ENCODE measurements at places on chromosomes 4 and X.

DNA sequence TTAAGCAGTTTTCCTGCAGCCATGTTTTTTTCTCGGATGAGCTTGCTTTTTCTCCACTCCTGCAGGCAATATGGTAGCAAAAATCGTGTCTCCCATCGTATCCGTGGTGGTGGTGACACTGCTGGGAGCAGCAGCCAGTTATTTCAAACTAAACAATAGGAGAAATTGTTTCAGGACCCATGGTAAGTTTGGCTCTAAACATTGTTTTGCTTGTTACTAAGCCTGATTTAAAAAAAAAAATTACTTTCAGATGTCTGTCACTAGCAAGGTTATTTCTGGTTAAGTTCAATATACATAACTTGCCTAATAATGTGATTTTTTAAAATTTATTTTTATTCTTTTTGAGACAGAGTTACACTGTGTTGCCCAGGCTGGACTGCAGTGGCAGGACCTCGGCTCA is 17.5 kb upstream of the GYG2 start:
- no peak for DNase-seq

DNA sequence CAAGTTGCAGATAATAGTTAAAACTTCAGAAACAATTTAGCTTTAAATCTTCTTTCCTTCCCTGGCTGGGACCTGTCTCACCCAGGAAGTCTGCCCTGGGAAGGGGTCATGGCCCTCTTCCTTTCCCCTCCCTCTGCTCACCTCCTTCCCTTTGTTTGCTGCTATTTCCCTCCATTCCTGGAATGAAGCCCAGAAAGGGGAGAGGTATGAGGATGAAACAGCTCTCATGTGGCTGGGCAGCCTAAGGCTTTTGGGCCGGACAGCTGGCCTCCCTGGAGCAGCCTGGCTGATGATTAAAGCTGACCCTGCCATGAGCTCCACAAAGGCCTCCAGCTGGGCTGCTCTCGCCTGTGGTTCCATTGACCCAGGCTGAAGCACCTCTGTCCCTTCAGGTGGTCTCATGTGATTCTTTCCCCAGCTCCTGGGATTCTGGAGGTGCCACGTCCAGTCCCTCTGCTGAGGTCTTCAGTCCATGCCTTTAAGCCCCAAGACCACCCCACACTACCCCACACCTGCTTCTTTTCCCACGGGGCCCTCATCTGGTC is 202.1 kb downstream of the PTTG2 start:
- peak; percentile 80 for DNase-seq

DNA sequence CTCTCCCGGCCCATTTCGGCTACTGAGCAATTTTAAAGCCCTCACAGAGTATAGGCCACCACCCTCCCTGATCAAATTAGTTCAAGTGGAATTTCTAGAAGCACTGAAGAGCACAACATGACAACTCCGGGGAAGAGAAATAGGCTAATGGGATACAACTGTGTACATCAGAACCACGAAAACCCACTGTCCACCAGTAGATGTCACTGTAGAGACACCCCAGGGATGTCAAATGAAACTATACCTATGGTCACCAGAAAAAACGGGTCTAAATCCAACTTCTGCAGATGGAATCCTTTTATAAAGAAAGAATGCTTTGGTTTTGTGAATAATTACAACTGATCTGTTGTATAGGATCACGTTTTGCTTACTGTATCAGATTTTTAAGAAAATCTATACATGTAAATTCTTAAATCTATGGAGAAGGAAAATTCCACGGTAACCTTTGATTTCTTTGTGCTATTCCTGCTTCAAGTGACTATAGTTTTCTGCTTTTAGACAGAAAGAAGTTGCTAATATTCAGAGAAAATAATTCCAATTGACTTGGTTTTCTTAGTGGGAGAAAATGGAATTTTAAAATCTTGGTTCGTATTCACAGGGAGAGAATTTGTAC is 29.5 kb upstream of the MAP3K15 start:
- DNase-seq = peak; percentile 15

DNA sequence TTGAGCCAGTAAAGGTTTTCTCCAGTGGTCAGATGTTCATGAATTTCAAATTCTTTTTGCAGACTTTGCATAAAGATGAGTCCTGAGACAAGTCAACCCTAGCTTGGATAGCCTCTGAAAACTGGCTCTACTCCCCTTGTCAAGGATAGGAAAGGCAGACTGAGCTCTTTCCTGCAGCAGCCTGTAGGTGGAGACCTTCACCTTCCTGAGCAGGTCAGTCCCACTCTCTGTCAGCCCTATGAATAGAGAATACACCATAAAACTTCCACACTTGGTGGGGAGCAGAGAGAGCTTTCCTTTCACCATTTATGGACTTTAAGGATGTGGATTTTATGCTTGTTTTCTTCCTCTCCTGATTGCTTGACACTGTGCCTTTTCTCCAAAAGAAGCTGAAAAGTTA is 41.9 kb downstream of the PCDH19 start:
- DNase-seq = no peak

- no peak for DNase-seq
Measured at GRCh38 chr4:1477045-1477840, 71.0 kb upstream of the NKX1-1 start.

DNA sequence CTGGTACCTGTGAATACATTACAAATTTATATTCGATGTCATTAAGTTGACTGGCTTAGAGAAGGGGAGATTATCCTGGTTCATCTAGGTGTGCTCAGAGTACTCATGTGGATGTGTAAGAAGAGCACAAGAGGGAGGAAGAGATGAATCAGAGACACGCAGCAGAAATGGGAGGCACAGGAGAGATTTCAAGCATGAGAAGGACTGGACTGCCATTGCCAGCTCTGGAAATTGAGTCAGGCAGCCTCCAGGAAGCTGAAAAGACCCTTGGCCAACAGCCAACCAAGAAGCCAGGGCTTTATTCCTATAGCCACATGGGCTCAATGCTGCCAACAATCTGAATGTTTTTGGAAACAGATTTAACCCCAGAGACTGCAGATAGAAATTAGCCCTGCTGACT is 1390.0 kb downstream of the STIM2 start:
- DNase-seq = no peak

DNA sequence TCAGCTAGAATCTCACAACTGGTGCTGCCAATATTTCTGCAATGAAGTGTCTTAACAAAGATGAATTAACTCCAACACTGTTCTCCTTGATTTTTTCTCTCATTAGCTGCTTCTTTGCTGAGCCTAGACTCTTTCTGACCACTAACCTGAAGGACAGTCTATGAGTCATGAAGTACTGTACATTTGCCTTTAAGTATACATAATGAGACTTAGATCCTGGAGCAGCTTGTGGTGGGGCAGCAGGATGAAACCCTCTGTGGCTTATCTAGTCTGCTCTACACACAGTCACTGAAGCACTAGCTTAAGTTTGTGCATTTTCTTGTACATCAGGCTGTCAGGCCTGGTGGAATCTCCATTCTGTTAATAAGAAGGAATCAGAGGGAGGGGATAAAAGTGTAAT is 307.4 kb upstream of the SMIM31 start:
- no peak for DNase-seq

DNA sequence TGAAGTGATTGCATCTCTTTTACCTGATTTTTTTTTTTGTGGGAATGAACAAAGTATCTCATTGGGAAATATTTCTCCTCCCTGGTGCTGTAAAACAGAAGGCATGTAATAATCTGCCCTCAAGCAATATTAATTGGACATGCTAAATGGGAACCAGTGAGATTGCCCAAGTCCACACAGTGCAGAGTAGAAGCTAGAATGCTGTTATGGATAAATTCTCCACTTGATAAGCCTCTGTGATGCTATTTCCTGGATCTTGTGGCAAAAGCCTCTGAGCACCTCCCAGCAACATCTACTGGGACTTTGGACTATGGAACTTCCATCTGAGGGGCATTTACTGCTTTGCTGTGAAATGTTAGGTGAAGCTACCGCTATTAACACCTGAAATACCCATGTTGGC is 46.9 kb upstream of the YTHDC1 start:
- no peak for DNase-seq

- no peak for DNase-seq
Measured at GRCh38 chr4:40747207-40747835, 2.4 kb upstream of the NSUN7 start.

DNA sequence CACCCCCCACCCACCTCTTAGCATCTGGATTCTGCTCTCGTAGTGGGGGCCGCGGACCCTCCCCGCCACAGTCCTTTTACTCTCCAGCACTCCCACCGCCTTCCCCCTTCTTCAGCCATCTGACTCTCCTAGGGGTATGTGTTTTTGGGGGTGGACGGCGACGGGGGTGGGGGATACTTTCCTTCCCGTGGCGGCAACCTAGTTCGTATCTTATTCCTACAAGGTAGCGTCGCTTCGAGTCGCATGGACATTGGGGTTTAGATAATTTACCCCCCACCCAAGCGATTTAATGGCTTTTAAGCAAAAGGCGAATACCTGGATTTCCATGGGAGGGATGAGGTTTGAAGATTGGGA is 1.3 kb upstream of the BCORL1 start:
- DNase-seq = no peak

GRCh38 chrX:155888139-155888538 is 7.0 kb downstream of the VAMP7 start:
- DNase-seq = no peak

- DNase-seq = no peak
Measured at GRCh38 chr4:186144198-186144945, 39.9 kb downstream of the FAM149A start.

DNA sequence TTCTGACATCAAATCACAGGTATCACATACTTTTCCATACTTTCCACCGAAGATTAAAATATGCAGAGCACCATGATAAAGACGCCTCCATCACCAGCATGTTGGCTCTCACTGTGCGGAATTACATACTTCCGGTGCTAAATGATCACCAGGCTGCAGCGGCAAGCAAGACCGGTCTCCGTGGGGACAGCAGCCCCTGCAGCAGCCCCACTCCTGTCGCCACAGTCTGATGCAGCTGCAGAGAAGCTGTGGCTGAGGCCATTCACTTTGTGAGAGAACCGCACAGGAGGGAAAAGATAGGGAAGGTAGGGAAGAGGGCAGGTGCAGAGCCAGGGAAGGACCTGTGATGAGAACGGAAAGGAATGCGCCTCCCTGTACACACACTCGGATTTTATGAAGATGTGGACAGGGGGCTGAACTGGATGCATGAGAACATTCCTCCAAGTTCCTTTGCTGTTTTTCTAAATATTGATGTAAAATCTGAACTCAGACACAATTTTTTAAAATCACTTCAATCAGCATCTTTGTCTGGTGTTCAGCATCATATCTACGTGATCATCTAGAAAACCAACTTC is 38.3 kb downstream of the AFAP1 start:
- DNase-seq = no peak

DNA sequence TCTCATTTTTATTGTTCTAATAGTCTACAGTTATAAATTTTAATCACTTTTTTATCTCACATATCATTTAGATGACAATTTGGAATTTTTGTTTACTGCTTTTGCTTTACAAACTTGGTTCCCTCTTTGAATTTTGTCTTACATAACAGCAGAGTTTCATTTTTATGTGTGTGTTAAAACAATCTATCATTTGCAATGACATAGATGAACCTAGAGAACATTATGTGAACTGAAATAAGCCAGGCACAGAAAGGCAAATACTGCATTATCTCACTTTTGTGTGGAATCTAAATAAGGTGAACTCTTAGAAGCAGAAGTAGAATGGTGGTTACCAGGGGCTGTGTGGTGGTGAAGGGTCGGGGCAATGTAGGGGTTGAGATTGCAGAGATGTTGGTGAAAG is 170.7 kb downstream of the GASK1B start:
- no peak for DNase-seq

- no peak for DNase-seq
Measured at GRCh38 chr4:54041100-54041499, 23.3 kb downstream of the CHIC2 start.

DNA sequence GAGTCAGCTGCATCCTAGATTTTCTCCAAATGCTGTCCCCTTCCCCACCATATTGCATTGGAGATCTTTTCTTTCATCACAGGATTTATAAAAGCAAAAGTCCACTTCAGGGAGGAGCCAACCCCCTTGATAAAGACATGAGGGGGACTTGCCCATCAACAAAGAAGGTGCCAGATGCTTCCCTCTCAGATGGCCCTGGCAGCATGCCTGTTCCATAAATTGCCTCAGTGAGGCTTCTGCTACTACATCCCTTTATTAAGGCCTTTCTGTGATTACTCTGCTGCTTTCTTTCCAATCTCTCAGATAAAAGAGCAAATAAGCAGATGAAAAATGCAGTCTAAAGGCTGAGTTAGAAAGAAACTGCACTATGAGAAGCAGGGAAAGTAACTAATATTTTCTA is 511.6 kb downstream of the PACRGL start:
- DNase-seq = no peak

DNA sequence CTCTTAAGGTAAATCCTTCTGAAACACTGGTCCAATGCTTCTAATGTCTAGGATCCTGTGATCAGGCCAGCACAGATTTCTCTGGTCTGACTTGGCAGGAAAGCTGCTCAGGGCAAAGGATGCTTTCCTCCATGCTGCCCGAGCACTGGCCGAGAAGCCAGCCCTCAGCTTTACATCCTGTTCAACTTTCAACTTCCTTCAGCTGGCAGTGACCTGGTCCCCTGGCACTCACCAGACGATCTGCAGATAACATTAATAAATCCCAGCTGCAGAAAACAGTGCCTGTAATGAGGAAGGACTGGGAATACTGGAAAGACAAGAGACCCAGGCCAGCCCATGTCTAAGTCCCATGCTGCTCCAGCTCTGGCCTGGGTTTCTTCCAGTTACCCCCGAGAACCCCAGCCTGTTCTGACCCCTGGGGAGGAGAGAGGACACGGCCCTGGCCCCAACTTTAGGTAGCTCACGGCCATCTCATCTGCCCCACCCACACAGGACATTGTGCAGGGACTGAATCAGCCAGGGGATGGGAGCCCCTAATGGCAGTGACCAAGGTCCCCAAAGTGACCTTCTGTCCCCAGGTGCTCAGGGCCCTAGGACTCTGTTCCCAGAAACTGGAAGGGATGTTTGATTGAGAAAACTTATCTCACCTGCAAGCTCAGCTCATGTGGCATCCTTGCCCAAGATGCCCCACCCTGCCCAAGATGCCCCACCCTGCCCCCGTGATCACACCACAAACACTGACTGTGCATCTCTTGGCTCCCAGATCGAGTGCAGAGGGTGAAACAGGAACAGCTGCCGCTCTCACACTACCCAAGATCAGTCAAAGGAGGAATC is 28.0 kb downstream of the JAKMIP1 start:
- DNase-seq = no peak

DNA sequence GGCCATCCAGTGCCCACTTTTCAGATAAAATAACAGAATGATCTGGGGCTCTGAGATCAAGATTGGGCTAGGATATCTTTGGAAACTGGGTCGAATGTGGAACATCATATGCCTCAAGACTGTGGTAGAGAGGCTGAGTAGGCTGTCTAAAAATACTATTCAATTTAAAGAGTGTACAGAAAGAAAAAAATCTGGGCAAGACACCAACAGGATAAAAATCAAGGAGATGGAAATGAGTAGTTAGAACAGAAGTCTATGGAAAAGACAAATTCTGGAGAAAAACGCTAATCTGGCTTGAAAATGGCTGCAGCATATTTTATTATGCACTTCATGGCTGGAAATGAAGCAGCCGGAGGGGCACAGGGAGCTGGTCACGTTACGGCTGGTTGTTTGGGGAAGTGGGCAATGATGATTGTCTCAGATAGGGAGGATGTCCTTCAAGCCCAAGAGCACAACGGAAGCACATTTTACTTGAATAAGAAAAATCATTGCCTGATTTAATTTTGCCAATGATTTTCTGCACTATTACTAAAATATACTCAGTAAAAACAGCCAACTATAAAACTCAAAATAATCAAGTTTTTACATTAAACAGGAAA is 27.1 kb upstream of the MAPK10 start:
- DNase-seq = no peak

GRCh38 chrX:149453030-149453429 is 52.1 kb downstream of the IDS start:
- DNase-seq = no peak

Measured in smooth muscle cell of the brain vasculature (primary cell).